ENCODE measurements at places on chromosomes 13 and 19. TPM values are rescaled to one million over a fixed set of nuclear protein-coding genes. Genes with fewer than 3 reads are reported as not detected.

DNA sequence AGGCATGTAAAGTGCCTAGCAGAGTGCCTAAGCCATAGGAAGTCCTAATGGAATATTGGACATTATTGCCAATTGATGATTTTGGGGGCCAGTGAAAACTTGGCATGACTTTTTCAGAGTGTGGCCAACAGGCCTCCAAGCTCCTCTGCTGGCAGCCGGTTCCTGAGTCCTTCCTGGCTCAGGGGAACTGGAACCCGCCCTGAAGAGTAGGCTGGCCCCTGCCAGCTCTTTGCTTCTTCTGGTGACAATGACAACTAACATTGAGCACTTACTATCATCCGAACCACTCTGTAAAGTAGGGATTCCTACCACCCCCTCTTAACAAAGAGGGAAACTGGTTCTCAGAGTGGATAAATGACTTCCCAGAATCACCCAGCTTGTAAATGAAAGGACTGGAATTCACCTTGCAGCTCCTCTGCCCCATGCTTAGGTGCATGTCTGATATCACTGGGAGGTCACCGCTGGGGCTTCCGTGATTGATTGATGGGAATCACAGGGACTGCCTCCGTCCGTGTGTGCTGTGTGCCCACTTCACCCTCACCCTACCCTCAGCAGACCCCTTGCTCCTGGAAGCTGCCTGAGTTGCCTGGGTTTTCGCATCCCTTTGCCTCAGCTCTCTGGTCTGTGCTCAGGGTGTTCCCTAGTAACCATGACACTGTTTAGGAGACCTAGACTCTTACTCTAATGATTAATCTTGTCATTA, 50.6 kb downstream of the TNFRSF19 start:
- H3K27me3 ChIP-seq, result no peaks in the 10 kb centered on the region
- H3K36me3 ChIP-seq, result no peaks in the 10 kb centered on the region
- H3K27ac ChIP-seq, result no peak overlapping the region

DNA sequence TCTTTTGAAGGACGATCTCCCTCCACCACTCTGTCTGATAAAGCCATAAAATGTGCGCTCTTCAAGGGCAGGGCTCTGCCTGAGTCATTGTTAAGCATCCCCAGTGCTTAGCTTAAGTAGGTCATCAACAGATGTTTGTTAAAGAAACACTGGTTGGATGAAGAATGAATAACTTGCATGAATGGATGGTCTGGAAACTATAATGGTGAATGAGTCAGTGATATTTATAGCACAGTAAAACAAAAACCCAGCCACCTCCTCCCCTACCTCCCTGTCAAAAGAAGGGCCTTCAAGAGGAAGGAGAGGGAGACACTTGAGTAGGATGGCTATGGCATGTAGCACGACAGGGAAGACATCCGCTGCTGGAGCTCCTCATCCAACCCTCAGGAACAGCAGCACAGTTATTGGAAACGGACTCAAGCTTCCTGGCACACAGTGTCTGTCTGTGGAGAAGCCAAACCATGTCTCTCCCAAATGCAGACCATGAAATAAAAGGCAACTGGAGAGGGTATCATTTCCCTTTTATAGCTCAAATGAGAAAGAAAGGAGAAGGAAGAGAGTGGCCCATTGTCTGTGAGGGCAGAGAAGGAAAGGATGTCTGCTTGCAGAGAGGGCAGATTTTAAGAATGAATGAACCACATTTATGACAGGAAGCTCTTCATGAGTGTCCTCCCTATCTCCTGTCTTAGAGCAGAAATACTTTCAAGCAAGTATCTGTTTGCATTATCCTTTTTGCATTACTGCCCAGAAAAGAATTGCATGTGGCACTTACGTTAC, 183.5 kb upstream of the UBL3 start:
- DNase-seq, result no peak
- H3K27me3 ChIP-seq, result no peaks in the 10 kb centered on the region
- no peak overlapping the region for H3K4me3 ChIP-seq
- H3K4me1 ChIP-seq, result peaks cover 22% of the 10 kb centered on the region
- no peaks in the 10 kb centered on the region for H3K36me3 ChIP-seq

DNA sequence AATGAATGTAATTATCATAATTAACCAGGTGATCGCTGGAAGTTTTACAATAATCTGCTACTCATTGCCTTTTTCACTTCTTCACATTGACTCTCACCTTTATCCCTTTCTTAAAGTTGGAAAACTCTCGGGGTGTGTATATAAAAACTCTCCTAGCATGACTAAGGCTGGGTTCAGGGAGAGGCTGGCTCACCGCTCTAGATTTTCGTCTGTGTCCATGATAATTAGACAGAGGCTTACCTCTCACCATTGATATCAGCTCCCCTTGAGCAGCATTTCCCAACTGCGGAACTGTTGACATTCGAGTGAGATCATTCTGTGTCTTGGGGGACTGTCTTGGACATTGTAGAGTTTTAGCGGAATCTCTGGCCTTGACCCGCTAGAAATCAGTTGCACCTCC, 39.4 kb downstream of the NFIX start:
- H3K27ac ChIP-seq, result peak overlapping the region; percentile 75
- H3K4me3 ChIP-seq, result no peak overlapping the region
- H3K27me3 ChIP-seq, result no peaks in the 10 kb centered on the region
- peaks cover 100% of the 10 kb centered on the region for H3K4me1 ChIP-seq
- no peaks in the 10 kb centered on the region for H3K36me3 ChIP-seq

GRCh38 chr13:111256946-111257345, 63.5 kb upstream of the TEX29 start:
- H3K4me1 ChIP-seq, result no peaks in the 10 kb centered on the region
- H3K27me3 ChIP-seq, result no peaks in the 10 kb centered on the region
- no peak overlapping the region for H3K27ac ChIP-seq
- no peak overlapping the region for H3K4me3 ChIP-seq
- peaks cover 16% of the 10 kb centered on the region for H3K36me3 ChIP-seq

- H3K4me3 ChIP-seq, result no peak overlapping the region
- no peak overlapping the region for H3K27ac ChIP-seq
- no peaks in the 10 kb centered on the region for H3K4me1 ChIP-seq
- DNase-seq, result no peak
Measured at GRCh38 chr13:39297664-39298171, 259.5 kb downstream of the NHLRC3 start.

DNA sequence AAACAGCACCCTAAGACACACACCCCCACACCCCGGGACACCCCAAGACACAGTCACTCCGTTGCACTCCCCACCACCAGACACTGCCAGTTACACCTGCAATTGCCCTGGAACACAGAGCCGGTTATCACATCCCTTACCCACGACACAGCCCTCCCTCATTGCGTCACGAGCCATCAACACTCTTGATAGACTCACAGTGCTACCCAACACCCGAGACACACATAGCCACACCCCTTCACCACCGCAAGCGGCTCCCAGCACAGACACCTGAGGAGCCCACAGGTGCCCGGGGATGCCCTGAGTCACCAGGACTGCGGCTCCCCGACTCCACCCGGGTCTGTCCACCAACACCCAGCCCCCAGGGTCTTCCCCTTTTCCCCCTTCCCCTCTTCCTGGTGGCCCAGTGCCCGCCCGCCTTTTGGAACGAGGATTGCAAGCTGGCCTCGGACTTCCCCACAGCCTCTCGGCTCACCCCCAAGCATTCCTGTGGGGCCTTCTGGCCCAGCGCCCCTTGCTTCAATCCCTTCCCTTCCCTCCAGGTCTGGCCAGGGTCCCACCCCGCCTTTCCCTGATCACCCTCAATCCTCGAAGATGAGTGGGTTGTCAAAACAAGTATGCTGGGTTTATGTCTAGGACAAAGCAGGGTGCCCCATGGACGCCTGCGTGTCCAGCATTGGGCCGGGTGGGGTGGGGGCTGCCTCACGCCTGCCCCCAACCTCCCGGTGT, 1.7 kb upstream of the PTGER1 start:
- peaks cover 26% of the 10 kb centered on the region for H3K4me1 ChIP-seq
- no peaks in the 10 kb centered on the region for H3K27me3 ChIP-seq
- H3K4me3 ChIP-seq, result no peak overlapping the region

Gene SPACA6
- 19.5 TPM for total RNA-seq

GRCh38 chr13:77732287-77732686, 34.8 kb downstream of the SLAIN1 start:
- no peaks in the 10 kb centered on the region for H3K27me3 ChIP-seq
- H3K4me1 ChIP-seq, result no peaks in the 10 kb centered on the region
- H3K36me3 ChIP-seq, result no peaks in the 10 kb centered on the region
- H3K4me3 ChIP-seq, result no peak overlapping the region
- no peak overlapping the region for H3K27ac ChIP-seq

DNA sequence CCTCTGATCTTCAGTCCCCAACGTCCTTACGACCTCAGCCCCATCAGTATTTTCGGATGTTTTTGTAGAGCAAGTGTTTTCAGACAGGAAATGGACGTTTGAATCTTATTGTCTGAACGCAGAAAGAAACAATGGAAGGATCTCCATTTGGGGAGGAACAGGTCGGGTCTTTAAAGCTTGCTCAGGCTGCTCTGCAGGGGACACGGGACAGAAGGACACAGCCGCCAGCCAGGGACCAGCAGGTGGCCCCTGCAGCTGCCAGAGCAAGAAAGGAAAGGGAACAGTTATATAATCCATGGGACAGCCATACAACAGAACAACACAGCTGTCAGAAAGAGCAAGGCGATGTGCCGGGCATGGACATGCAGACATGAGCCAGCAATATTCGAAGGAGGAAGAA, 18.5 kb upstream of the IGLON5 start:
- no peaks in the 10 kb centered on the region for H3K27me3 ChIP-seq
- no peaks in the 10 kb centered on the region for H3K4me1 ChIP-seq
- DNase-seq, result no peak
- H3K36me3 ChIP-seq, result no peaks in the 10 kb centered on the region
- H3K4me3 ChIP-seq, result no peak overlapping the region
- no peak overlapping the region for H3K27ac ChIP-seq

- H3K27ac ChIP-seq, result peak overlapping the region; percentile 91
- H3K36me3 ChIP-seq, result peaks cover 58% of the 10 kb centered on the region
- peaks cover 10% of the 10 kb centered on the region for H3K4me1 ChIP-seq
- no peaks in the 10 kb centered on the region for H3K27me3 ChIP-seq
- DNase-seq, result no peak
Measured at GRCh38 chr19:18013210-18014111, 5.5 kb downstream of the ARRDC2 start.
